Hippocampal formation (tissue), 2 donors: ENCODE measurements at places on chromosomes 4 and X.

DNA sequence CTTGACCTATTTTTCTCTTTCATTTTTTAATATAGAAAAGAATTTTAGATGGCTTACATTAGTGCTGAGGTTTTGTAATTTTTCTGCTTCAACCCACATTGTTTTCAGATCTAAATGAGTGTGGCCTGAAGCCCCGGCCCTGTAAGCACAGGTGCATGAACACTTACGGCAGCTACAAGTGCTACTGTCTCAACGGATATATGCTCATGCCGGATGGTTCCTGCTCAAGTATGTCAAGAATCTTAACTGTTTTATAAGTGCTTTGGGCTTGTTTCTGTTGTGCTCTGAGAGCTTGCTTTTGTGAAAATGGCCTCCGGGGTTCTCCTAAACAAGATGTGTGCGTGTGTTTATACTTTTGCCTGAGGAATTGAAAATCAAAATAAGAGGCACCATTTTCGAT is 41.6 kb downstream of the NPNT start:
- DNase-seq: no peak

DNA sequence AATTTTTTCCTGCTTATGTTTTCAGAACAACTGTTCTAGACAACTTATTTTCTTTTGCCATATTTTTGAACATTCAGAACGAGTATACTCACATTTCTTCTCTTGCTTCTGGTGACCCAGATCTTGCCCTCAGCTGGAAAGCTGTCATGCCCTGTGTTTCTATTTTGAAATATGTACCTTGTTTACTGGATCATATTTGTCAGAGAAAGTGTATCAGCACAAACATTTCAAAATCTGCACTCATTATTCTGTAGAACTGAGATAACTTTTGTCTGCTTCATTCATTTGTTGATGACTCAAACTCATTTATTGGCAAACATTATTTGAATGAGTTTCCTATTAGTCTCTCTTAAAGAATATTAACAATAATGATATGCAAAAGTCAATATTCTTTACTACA is 46.2 kb upstream of the FAM9A start:
- no peak for DNase-seq

DNA sequence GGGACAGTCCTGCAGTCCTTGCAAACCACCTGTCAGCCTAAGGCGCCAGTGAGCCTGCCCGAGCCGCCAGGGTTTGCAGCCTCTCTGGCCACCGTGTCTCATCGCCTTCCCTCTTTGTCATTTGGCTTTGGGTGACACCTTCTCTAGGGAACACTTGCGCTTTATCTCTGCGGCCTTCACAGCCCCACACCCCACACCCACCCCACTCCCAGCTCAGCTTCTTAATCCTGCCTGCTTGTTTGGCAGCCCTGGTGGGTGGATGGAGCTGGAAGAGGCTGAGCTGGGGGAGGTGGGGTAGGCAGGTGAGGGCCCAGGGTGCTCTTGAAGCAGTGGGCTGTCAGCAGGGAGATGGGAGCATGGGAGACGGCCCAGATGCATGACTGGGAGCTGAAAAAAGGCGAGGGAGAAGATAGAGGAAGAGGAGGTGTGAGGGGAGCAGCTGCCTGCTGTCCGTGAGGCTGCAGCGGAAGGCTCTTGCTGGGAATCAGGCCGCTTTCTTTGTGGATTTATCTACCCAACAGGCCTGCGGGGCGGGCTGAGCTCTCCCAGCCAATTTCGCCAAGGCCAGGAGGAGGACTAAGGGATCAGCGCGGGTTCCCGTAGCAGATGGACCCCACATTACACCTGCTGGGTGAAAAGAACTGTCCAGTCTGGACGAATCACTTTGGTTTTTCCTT is 97.5 kb upstream of the STOX2 start:
- DNase-seq: no peak

- no peak for DNase-seq
These were observed 28.8 kb downstream of the ING2 start for GRCh38 chr4:183533698-183534097.

DNA sequence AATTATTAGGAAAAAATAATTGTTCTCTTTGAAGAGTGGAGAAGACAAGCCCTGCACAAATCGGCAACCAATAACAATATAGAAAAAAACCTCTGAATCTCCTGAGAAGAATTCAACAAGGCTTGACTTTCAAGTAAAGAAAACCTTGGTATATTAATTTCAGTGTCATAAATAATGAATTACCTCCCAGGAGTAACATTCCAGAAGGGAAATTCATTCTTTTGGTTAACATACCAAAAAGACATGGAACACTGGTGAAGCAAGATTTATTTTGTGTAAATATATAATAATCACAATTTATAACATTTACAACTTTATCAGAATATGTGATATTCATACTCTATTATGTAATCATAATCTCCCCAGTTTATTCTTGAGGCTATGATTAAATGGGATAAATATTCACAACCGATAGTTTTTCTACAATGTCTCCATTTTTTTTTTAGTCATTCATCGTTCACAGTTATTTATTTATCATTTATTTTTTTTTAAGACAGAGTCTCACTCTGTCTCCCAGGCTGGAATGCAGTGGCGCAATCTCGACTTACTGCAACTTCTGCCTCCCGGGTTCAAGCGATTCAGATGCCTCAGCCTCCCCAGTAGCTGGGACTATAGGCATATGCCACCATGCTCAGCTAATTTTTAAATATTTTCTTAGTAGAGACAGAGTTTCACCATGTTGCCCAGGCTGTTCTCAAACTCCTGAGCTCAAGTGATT is 53.0 kb upstream of the RPS6KA6 start:
- DNase-seq: no peak

- DNase-seq: no peak
These were observed 12.5 kb upstream of the ART3 start for GRCh38 chr4:76061982-76062381.

DNA sequence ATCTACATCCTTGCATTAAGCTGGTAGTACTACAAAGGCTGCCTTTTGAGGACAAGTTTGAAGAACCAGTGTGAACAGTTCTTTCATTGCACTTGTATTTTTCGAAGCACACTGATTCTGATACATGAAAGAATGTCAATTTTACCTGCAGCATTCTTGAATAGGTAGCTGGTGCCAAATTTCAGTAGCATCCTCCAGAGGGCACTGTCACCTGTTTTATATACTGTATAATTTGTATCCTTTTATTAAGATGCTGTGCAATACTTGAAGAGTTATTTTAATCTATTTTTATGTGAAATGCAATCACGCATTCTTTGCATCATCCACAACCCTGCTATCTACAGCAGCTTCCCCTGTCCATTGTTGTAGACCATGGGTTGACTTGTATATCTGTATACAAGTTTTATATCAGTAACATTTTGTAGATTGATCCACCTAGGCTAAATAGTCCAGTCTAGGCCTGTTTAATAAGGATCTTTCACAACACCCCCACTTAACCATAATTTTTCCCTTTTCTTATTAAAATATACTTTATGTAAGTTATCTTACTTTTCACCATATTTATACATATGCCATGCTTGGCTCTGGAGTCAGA is 325.7 kb downstream of the PCDH7 start:
- no peak for DNase-seq

- DNase-seq: no peak
These were observed 3.3 kb upstream of the MYOZ2 start for GRCh38 chr4:119132306-119132705.

DNA sequence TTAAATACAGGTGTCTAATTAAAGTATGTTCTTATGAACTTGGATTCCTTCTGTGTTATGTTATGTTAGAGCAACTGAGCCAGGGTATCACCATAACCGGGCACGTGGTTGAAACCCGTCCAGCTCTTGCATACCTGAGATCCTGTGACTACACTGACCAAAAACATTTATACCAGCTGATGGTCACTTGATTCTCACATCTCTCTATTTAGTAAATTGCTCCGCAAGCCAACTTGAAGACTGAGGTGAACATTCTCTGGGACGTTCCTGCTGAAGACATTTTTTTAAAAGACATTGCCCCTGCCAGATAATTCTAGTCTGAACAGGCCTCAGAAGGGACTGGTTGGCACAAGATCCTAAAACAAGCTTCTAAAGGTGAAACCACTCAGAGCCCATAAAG is 550.0 kb upstream of the DIPK2B start:
- no peak for DNase-seq

DNA sequence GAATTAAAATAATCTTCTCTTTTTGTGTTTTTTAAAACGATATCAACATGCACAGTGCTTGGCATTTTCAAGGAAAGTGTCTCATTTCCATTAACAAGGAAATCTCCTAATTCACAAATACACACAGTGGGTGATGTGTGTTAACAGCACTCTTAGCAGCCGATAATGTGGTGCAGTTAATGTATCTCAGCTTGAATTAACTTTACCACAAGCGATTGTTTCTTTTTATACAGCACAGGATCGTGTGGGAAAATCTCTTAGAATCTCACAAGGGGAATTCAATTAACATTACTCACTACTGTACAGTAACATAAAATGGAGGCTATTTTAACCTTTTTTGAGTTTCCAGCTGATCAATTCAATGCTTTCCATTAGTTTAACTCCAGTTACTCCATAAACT is 1841.9 kb downstream of the STIM2 start:
- DNase-seq: no peak

DNA sequence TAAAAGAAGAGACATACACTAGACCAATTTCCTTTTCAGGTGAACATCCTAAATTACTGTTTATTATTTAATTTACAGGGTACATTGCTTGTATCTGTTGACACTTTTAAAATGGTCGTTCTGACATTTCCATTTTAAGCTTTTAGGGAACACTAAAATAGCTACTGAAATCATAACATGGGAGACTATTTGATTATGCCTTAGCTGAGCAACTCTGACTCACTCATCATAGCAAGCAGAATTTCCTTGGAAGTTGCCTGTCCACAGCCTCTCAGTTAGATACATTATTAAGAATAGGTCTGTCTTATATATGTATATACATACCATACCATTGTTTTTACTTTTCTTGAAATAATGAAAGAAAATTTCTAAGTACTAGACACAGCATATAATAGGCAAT is 22.0 kb downstream of the GUCY1B1 start:
- no peak for DNase-seq

- DNase-seq: no peak
These were observed 32.1 kb downstream of the NDUFB11 start for GRCh38 chrX:47112316-47112954.

- DNase-seq: no peak
These were observed 2.2 kb downstream of the TECRL start for GRCh38 chr4:64407000-64407399.

GRCh38 chr4:152045807-152046571 is 285.2 kb upstream of the GATB start:
- no peak for DNase-seq

DNA sequence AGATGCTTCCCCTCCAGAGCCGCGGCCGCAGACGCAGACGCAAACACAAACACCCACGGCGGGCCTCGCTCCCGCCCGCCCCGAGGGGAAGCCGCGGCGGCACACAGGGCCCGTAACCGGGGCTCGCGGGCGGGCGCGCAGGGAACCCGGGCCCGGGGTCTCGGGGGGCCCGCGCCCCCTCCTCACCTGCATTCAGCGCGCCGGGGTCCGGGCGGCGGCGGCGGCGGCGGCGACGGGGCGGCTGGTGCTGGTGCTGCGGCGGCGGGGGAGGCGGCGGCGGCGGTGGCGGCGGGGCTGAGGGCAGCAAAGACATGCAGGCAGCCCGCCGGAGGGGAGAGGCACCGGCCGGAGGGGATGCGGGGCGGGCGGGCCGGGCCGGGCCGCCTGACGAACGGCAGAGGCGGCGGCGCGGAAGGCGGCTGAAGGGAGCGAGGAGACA is 255 bp upstream of the CNOT6L start:
- DNase-seq: no peak
